ENCODE measurements at places on chromosomes 5 and 9.

DNA sequence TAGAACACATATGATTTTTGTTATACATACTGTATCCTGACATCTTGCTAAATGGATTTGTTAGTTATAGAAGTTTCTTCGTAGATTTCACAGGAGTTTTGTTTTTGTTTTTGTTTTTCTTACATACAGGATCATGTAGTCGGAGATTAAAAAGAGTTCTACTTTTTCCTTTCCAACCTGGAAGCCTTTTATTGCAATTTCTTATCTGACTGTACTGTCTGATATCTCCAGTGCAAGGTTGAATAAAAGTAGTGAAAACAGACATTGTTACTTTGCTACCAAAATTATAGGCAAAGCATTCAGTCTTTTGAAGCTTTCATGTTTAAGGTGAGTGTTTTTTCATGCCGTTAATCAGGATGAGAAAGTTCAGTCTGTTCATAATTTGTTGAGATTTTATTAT, 117.4 kb upstream of the PRSS3 start:
- DNase-seq, result no peak

DNA sequence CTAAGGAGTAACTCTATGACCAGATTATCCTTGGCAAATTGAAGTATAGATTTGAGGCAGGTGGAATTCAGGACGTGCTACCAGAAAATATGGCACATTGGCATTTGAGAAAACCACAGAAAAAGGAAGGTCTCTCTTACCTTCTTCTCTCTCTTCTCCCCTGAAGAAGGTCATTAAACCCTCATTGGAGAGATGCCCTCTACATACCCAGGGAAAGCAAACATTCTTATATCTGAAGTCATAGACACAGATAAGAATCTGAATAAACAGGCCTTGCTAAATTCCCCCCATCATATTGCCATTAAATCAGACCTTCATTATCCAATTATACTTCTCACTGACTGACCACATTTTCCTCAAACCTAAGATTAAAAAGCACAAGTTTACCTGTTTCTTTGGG, 17.8 kb downstream of the SPINK1 start:
- DNase-seq, result no peak

DNA sequence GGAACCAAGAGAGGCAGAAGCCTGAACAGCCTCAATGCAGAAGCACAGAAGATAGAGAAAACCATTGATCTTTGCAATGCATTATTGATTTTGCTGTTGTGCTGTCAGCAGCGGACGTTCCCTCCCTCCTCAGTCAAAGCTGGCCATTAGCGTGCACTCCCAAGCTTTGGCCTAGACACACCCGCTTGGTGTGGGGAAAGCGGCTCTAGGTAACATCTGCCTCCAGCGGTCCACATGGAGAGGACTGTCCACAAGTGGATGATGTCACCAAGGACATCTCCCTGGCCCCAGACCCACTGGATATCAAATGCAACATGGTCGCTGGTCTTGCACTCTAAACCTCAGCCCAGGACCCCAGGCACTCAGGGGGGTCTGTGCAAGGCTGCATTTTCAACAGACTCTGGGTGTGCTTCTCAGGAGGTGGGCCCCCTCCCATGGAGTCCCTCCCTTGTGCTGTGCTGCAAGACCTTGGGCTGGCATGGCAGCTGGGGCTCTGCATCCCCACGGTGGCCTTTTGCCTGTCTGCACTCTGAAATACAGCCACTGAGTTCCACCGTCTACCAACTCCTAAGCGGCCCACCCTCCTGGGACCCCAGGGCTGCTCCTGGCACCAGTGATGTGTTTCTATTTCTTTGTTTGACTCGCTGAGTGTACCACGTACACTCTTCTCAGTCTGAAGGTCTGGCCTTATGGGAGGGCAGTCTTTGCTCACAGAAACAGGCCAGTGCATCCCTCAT, 1.9 kb downstream of the SEMA4D start:
- DNase-seq, result no peak

GRCh38 chr9:124392871-124393460, 22.3 kb downstream of the PSMB7 start:
- DNase-seq, result peak; percentile 45

GRCh38 chr9:36128349-36128748, 8.2 kb upstream of the GLIPR2 start:
- no peak for DNase-seq

- no peak for DNase-seq
These were observed 102.7 kb downstream of the ADAMTS12 start for GRCh38 chr5:33788922-33789566.

DNA sequence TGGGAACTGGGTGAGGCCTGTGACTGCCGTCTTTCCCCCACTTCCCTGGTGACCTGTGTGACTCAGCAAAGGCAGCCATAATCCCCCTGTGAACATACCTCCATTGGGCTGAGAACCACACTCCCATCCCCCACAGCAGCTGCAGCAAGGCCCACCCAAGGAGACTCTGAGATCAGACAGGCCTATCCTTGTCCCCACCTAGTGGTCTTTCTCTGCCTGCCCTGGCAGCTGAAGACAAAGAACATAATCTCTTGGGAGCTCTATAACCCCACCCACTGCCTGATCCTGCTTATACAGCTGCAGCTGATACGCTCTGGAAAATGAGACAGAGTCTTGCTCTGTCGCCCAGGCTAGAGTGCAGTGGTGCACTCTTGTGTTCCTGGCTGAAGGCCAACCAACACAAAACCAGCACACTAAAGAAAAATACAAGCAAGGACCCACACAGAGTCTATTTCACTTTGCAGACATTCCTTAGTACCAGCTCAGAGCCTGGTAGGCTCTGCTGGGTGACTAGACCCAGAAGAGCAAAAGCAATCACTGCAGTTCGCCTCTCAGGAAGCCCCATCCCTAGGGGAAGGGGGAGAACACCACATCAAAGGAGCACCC, 106.7 kb downstream of the MCTP1 start:
- no peak for DNase-seq

- DNase-seq, result peak; percentile 37
These were observed 59.9 kb downstream of the ZFAND5 start for GRCh38 chr9:72305102-72305546.

GRCh38 chr5:57320582-57320981, 146.7 kb downstream of the GPBP1 start:
- no peak for DNase-seq

GRCh38 chr5:62653001-62653863, 74.6 kb downstream of the LRRC70 start:
- no peak for DNase-seq

DNA sequence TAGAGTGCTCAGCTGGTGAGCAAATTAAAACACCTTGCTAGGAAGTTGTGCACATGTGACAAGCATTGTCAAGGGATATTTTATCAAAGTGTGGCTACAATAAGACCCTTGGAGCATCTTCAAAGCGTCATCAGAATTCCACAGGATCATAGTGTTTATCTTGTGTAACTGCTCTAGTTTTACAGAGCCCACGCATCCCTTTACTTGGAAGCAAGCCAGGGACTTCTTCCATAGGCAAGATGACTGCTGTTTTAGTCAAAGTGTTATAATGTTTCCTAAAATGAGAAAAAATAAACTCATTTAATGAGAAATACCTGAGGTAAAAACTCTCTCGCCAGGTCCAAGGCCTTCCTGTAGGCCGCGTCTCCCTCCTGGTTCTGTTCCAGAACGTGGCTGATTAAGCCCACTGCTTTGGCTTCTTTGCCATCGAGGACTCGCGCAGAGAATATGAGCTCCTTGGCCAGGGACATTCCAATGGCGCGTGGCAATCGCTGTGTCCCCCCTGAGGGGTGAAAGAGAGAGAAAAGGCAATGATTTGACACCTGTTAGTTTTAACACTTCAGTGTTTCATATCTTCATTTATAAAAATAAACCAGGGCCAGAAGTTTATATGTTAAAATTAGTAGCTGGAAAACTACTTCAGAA, 141.1 kb downstream of the AUH start:
- no peak for DNase-seq

GRCh38 chr9:70641031-70641430, 226.6 kb upstream of the KLF9 start:
- DNase-seq, result no peak

GRCh38 chr5:82074950-82075349, 103.1 kb downstream of the ATG10 start:
- no peak for DNase-seq

DNA sequence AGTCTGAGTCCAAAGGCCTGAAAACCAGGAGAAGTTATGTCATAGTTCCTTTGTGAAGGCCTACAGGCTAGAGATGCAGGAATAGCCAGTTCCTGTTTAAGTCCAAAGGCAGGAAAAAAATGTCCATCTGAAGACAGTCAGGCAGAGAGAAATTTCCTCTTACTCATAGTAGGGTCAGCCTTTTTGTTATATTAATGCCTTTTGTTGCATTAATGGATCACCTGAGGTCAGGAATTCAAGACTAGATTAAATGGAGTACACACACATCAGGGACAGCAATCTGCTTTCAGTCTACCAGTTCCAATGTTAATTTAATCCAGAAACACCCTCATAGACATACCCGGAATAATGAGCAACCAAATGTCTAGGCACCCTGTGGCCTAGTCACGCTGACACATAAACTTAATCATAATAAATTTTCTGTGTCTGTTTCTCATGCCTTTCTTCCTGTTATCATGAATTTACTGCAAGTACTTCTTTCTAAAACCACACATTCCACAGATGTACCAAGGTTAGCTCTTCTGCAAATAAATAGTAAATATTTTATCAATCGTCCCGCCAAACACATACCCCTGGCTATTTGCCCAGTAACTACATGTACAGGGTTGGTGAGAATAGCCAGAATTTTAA, 703.9 kb downstream of the EFNA5 start:
- no peak for DNase-seq

DNA sequence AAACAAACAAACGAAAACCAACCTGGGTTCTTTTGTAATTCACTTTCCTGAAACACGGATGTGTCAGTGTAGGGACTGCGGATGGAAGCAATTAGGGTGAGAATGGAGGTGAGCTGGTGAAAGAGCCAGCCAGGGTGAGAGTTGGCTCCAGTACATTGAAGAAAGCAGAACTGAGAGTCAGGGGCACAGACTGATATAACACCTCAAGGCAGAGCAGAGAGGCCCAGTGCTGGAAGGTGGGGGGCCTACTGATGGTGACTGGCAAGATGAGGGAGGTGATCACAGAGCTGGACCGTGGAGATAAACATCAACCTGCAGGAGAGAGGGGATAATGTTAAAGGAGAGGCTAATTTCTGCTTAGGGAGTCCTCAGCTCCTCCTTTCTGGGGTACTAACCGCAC, 221.1 kb downstream of the MAN2A1 start:
- DNase-seq, result no peak

- no peak for DNase-seq
These were observed 102.7 kb upstream of the VCAN start for GRCh38 chr5:83368835-83369234.

DNA sequence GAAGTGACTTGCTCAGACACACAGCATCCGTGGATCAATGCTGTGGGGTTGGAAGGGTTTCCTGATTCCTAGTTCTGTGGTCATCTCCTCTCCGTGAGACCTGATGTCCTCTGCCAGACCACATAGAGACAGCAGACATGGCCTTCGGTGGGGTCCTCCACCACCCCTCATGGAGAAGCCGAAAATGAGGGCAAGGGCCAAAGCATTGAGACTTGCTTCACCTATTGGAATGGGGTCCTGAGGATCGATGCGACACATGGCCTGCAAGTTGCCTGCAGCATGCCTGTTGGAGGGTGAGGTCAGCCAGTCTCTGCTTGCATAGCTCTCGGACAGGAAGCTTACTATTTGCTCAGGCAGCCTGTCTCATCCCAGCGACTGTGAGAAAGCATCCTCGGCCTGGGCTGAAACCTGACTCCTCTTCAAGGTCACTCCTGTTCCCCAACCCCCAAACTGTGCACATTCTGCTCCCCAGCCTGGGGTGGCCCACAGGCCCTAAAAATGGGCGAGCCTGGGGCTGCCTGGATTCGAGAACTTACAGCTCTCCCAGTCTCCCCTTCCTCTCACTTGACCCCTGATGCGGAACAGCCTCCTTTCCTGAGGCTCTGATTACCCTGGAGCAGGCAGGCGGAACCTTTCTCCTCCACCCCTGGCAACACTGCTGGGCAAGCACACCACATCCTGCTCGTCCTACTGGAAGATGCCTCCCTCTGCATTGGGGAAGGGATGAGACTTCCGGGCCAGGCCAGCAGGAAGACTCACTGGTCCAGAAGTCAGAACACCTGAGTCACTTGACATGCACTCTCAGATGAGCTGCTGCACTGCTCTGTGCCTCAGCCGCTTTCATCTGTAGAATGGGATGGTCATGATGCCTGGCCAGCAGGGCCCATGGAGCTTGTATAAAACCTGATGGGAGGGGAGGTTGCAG, 186.9 kb downstream of the RGS3 start:
- no peak for DNase-seq

GRCh38 chr9:71146511-71146910, 25.1 kb upstream of the TRPM3 start:
- DNase-seq, result no peak

GRCh38 chr9:106885451-106885850, 22.5 kb downstream of the ZNF462 start:
- no peak for DNase-seq

DNA sequence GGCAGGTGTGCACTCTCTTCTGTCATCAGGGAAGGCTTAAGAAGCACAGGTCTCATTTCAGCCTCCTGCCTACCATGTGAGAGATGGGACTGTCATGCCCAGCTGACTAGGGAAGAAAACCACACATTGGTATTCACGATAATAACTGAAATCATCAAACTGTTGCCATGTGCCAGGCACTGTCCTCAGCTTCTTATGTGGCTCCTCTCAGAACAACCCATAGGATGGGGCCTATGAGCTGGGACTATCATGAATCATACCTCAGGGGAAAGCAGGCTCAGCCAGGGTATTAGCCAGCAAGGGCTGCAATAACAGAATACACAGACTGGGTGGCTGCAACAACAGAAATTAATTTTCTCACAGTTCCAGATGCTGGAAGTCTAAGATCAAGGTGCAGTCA, 3.3 kb downstream of the AFAP1L1 start:
- DNase-seq, result no peak

GRCh38 chr5:181283347-181283746, 22.4 kb upstream of the TRIM52 start:
- no peak for DNase-seq

DNA sequence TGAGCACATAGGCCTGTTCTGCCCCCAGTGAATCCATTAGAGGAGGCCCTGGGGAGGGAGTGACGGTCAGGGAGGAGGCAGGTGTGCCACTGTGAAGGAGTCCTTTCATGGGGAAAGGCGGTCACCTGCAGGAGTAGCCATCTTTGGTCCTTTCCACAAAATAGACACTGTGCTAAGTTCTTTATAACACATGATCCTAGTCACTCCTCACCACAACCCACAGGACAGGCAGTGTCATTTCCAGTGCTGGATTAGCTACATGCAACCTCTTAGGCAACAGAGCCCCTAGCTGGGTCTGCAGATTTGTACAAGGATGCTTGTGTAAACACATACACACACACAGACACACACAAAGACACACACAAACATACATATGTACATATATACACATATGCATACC, 18.3 kb downstream of the DOCK2 start:
- no peak for DNase-seq

GRCh38 chr9:120935383-120935857, 8.8 kb upstream of the TRAF1 start:
- peak; percentile 85 for DNase-seq

GRCh38 chr5:33850100-33850594, 41.6 kb downstream of the ADAMTS12 start:
- DNase-seq, result no peak

- DNase-seq, result no peak
These were observed 56.7 kb downstream of the SLC1A1 start for GRCh38 chr9:4547016-4547415.

Measured in head of caudate nucleus (tissue), 42 donors.